Right renal pelvis (tissue), 4 donors: ENCODE measurements at places on chromosomes 5 and 9.

- DNase-seq, result no peak
Observed at GRCh38 chr5:72747826-72748225, 68.6 kb upstream of the TNPO1 start.

DNA sequence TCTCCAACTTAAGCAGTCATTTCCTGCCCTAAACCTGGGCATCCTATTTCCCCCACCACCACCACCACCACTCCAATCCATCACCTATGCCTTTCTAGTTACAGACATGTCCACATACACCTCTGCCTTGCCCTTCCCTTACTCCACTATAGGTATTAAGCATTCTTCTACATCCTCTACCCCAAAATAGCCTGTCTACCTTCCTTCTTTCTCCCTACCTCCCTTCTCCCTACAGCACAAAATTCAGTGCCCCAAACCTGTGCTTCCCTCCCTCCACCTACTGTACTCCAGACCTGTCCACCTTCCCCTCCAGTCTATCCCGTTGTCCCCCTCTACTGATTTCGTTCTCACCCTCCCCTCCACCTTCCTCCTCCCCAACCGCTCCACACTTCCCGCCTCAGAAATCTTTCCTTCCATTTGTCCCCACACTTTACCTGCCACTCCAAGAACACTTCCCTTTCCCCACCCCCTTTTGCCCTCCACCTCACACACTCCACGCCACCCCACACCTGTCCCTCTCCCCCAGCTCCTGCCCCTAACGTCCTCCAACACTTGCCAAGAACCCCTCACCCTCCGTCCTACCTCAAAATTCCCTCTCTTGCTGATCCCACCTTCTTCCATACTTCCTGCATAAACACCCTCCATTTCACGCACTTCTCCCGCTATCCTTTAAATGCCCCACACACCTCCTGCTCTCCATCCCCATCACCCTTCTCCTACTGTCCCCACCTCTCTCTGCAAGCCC is 1.6 kb downstream of the STRBP start:
- DNase-seq, result no peak

DNA sequence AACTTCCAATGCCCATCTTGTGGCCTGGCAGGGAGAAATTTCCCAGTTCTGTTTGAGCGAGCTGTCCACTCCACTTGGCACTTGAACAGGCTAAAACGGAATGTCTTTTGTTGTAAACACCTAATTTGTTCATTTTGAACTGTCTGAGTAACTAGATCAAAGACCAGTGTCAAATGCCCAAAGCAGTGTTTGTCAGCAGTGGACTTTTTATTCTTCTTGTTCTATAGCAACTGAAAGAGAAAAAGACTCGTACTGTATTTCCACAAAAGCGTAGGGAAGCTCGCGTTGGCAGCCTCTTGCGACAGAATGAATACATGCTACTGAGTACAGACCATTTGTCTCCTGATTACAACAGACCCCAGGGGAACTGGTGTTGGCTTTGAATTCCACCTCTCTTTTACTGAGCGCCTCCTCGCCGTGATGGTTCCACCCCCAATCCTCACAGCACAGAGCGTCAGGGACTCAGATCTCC is 601.8 kb upstream of the ZNF608 start:
- no peak for DNase-seq

DNA sequence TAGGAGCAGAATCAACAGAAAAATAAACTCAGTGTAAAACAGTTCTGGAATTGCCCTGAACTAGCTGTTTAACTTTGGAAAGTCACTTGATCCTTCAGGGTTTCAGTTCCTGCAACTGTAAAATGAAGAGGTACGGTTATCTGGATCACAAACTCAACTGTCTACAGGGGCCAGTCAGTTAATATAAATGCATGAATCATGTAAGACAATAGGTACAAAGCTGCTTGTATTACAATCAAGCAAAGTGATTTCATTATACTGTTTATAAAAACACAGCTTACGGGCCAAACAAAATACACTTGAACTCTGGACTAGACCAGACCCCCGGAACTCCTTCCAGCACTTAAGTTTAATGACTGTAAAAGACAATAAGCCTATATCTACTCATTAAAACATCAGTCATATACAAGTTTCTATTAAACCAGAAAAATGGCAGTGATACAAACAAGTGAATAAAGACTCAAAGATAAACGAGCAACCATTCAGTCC is 73.0 kb downstream of the MRPS27 start:
- DNase-seq, result no peak

DNA sequence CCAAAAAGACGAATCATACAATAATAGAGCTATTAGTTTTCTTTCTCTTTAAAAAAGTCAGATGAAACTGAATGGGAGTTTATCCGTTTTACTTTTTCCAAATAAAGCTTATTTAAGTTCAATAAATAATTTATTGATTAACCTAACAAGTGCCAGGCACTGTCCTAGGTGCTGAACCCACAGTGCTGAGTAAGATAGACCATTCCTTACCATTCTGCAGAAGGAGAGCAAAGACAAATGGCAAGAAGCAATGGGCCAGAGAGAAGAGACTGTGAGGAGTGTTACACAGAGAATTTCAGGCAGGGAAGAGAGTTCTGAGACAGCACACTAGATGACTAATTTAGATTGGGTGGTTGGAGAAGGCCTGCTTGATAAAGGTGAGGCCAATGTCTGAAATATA is 127.2 kb downstream of the AUH start:
- no peak for DNase-seq

DNA sequence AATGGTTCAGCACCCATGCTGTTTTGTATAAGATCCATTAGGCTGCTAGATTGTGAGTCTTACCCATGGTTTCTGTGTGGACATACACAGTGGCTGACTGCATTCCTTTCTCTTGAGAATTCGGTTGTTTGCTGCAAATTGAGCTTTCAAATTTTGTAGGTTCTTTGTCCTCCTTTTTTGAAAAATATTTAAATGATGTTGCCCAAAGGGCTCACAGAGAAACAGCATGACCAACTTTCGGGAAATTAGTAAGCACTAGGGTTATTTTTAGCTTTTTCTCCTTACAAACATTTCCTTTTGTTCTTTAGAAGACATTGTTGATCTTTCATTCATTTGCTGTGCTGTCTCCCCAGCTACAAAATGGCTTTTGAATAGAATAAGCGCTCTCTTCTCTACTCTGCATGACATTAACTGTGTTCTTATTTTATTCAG is 79.4 kb downstream of the NLN start:
- DNase-seq, result no peak

- no peak for DNase-seq
Observed at GRCh38 chr5:98581112-98581997, 192.1 kb upstream of the RGMB start.

DNA sequence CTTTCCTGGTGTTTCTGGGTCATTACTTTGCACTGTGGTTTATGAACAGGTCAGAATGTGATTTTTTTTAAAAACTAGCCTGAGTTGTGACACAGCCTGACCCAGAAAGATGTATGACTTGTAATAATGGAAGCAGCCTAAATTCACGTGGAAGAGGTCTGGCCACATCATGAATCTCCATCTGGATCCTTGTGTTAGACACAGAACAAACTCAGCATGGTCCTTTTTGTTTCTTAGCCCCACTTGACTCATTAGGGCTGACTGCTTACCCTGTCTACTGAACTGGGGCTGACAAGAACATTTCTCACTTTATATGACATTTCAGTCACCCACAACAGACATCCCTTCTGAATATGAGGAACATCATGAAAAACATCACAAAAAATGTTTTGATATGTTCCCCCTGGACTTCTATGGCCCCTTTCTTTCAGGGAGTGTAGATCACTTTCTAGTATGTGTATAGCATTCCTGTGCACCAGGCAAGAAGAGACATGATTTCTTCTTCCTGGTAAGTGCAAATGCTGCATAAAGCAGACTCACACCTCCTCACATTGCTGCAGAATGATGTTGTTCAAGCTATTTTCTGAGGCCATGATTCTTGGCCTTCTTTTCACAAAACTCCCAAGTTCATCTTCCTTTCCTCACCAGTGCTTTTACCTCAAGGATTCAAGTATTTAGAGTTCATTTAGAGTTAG is 52.3 kb downstream of the ZNF622 start:
- DNase-seq, result no peak

DNA sequence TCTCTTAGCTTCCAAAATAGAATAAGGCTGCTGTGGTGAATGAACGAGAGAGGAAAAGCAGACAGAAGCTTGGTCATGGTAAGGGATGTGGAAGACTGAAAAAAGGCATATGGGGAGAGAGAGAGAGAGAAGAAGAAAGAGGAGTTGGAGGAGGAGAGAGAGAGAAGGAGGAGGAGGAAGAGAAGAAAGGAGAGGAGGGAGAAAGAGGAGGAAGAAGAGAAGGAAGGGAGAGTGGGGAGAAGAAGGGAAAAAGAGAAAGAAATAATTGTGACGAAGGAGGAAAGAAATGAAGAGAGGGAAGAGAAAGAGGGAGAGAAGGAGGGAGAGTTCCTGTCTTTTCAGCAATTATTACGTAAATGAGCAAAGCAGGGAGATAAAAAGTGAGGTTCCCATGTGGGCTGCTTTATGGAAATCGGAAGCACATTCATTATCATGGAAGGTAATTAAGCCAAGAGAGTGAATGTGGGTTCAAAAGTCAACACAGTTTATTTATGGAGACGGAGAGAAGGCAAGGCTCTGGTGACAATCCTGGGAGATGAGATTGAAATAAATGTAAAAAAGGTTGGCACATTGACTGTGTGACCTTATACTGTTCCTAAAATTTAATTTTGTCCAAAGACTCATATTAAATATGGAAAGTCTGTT is 611.2 kb downstream of the KIF4B start:
- no peak for DNase-seq

DNA sequence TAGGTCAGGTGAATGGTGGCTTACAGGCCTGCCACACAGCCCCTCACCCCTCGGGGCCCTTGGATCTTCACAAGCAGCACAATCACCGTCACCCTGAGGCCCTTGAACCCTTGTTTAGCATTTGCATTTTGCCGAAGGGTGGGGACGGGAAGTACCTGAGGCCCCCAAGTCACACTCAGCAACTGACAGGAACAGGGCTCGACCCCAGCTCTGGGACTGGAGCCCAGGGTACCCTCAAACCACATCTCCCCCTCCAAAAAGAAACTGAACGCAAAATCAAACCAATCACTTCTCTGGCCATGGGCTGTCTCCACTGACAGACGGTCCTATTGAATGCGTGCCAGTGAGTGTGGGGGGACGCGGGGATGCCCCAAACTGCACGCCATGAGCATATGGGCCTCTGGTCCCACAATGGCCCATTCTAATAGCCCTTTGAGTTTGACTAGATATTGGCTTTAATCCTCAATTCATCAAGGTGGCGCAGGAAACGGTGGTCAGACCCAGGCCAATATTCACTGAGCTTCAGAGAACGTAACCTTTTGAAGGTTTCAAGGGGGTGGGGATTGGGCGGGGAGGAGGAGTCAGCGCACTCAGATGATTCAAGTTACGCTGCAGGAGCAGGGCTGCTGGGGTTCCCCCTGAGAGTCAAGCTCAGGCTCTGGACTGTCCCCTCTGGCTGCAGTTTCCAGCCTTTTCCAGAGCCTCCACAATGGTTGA is 176.0 kb downstream of the DAB2IP start:
- DNase-seq, result no peak

- DNase-seq, result no peak
Observed at GRCh38 chr5:1256776-1257175, 31.6 kb downstream of the SLC6A18 start.

DNA sequence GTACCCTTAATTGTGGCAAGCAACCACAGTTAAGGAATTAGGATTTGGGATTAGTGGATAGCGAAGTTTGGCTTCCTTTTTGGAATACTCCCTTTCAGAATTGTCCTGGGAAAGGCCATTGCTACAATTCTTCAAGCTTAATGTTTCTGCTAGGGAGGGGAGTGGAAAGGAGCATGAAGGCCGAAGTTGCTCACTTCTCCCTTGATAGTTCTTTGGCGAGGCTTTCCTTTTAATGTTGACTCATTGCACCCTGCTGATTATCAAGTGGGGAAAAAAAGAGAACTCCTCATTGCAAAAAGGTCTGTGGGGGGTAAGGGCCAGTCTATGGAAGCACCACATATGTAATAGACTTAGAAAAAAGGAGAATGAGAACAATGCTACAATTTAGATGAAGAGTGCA is 30.7 kb downstream of the GRIN3A start:
- DNase-seq, result no peak

DNA sequence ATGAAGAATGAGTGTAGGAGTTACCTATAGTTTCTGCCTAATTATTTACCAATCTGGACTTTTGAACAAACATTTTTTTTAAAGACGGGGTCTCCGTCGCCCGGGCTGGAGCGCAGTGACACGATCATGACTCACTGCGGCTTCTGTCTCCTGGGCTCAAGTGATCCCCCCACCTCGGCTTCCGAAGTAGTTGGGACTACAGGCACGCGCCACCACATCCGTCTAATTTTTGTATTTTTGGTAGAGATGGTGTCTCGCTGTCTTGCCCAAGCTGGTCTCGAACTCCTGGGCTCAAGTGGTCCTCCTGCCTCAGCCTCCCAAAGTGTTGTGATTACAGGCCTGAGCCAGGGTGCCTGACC is 1.5 kb downstream of the CTNNA1 start:
- no peak for DNase-seq

DNA sequence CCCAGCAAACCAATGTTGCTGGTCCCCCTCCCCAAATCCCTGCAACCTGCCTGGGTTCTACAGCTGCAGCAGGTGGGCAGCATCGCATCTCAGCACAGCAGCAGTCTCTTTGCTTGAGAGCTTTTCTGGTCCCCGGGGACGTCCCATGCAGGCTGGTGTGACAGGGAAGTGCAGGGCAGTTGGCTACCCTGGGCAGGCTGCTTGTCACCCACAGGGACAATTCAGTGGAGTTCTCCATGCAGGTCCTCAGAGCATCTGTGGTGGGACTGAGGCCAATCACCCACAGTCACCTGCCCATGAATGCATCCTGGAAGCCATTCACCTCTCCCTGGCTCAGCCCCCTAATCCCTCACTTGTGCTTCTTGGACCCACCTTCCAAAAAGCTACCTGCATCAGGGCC is 43.9 kb upstream of the SEMA4D start:
- no peak for DNase-seq

GRCh38 chr5:172077664-172078425 is 71.4 kb upstream of the FBXW11 start:
- no peak for DNase-seq

DNA sequence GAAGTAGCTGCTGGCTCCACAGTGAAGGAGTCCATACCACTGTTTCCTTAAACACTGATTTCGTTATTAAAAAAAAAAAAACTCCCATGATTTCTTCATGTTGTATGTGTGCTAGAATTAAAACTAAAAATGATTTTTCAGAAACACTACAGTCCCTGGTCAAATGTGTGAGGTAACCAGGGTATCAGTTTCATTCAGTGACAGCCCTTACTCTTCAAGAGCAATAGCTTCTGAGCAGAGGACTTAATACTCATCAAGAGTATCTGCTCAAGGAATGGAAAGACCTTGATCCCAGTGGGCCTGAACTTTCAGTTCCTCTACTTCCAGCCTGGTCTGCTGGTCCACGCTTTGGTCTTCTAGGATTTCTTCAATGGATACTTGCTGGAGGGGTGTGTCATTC is 95.1 kb downstream of the BNC2 start:
- no peak for DNase-seq

- no peak for DNase-seq
Observed at GRCh38 chr5:127936439-127936972, 147.1 kb upstream of the SLC12A2 start.
